ENCODE measurements at places on chromosomes 6 and 20. TPM values are rescaled to one million over a fixed set of nuclear protein-coding genes. Genes with fewer than 3 reads are reported as not detected.

PET117 gene
- total RNA-seq, result 14.5 TPM

RGL2 gene
- 22.2 TPM for total RNA-seq

COL19A1 gene
- under 0.01 TPM for total RNA-seq

LGSN gene
- 0.93 TPM for total RNA-seq

PNPLA1 gene
- not detected for total RNA-seq
